ENCODE measurements at places on chromosomes 7 and 10.

DNA sequence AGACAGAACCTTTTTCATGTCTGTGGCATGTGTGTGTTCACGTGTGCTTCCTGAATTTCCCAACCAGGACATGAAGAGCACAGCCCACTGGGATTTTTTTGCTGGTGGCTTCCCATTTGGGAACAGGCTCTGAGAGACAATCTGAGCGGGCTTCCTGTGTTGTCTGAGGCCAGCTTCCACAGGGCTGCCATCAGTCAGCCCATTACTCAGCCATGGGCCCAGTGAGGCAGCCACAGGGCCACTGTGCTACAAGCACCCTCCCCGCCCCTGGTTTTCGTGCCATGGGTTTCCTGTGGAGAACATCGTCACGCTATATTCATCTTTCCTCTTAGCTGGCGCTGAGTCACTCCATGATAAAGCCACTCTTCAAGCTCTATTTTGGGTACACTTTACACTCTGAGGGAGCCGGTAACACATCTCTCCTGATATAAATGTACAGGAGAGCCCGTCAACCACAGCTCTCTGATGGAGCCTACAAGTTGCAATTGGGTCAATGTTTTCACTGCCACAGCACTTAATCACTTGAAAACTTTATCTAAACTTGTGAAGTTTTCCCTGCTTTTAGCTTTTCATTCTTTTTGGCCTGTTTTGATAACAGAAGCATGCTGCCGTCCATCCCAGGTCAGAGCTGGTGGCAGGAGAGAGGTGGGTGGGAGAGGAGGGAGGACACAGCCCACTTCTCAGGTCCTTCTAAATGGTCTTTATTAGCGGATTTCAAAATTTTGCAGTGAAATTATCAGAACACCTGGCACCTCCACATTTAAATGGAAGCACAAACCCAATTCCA, 96.9 kb downstream of the HIPK2 start:
- DNase-seq, result peak; percentile 91

- no peak for DNase-seq
Measured at GRCh38 chr7:39528849-39529248, 37.4 kb upstream of the YAE1 start.

DNA sequence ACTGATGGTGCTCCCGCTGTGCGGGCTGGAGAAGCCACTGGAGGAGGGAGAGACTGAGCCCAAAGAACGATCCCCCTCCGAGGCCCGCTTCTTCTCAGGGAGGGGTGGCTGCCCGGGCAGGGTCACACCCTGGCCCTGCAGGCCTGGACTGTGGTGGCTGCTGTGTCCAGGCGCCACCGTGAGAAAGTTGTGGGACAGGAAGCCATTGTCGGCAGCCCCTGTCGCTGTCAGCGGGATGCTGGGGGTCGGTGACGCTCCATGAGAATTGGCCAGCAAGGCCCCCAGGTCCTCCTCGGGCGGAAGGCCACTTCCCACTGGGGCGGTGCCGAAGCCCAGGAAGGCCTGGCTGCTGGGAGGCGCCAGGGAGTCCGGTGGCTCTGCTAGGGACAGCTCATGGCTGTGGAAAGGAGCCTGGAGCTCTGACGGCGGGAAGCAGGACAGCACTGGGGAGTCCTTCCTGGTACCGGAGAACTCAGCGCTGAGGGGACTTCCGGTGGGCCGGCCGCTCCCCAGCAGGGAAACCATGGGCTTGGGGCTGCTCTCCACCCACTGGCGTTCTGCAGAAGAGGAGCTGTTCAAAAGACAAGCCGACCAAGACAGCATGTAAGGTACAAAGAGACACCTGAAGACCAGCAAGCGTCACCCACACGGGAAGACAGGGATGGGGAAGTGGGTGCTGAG, 278.8 kb downstream of the TNS3 start:
- no peak for DNase-seq

GRCh38 chr10:91381257-91381891, 28.8 kb upstream of the HECTD2 start:
- DNase-seq, result peak; percentile 22

GRCh38 chr7:129262324-129262723, 37.5 kb downstream of the AHCYL2 start:
- DNase-seq, result no peak

GRCh38 chr10:58435297-58435985, 50.2 kb downstream of the TFAM start:
- DNase-seq, result peak; percentile 40

DNA sequence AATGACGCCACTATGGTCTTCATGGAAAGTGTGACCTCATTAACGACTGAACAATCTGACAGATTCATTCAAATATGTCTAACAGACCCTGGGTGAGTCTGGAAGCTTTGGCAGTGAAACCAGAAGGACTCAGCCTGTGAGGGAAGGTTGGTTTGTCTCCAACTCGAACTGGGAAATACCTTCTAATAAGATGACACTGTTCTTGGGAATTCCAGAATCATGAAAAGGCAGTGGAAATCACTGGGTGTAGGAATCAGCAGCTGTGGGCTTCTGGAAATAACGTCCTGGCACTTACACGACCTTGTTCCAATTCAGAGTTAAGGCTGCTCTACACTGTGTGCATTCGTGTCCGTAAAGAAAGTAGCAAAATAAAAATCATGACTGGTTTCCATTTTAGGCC, 75.1 kb downstream of the DGKI start:
- DNase-seq, result no peak

DNA sequence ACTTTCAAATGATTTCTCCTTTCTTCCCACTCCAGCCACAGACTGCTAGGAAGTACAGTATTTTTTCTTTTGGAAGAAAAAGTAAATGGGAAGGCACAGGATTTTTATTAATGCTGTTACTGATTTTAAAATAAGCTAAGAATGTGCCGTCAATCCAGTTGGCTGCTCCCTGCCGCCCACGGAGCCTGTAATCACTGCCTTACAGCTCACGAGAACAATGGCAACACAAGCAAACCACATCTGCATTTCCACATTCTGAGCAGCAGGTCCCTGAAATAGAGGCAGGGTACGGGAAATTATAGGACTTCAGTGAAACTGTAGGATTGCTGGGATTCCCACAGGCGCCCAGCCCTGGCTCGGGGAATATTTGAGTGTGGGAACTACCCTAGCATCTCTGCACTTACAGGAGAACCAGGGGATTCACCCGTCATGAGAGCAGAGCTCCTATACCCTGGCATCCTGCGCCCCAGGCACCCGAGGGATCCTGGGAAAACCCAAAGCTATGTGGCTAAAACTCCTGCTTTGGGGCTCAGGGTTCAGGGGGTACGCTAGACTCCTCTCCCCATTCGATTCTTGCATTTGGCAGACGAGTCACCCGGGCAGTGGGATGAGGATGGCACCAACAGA, 72.9 kb upstream of the TNS3 start:
- peak; percentile 88 for DNase-seq

- no peak for DNase-seq
Measured at GRCh38 chr7:15688279-15688626, 1.8 kb upstream of the MEOX2 start.

- DNase-seq, result no peak
Measured at GRCh38 chr10:80855348-80855971, 317.8 kb downstream of the SH2D4B start.

GRCh38 chr10:104512800-104513199, 128.3 kb upstream of the SORCS3 start:
- DNase-seq, result no peak

DNA sequence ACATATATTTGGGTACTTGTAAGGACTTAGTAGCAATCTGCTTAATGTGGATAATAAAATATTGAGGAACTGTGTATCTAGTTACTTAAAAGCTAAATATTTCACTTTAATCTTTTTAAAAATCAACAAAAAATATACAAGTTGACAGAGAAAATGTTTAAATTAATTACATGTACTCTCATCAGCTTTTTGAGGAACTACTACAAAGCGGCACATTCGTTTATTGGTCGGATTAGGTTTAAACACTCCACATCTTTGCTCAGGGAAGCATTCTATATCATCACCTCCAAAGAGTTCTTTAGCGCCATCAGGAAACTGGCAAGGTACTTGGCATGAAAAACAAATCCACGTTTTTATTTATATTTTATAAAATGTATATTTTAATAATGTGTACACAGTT, 1.6 kb downstream of the ATOH7 start:
- no peak for DNase-seq

- DNase-seq, result no peak
Measured at GRCh38 chr10:77511498-77512218, 126.0 kb downstream of the KCNMA1 start.

DNA sequence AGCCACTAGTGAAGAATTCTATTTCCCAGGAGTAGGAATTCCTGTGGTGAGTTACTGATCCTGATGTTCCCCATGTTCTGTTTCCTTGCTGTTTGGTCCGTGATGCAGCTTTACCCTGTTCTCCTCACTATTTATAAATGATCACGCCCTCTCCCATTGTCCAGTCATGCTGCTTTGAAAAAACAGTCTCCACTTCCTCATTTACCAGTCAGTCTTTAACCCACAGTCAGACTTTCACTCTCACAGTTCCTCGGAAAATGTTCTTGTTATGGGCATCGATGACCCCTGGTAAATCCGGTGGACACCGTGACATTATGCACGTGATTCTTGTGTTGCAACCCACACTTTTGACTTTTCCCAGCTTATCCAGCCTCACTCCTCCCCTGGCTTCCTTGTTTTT, 14.4 kb downstream of the SCIN start:
- peak; percentile 93 for DNase-seq

GRCh38 chr7:22631730-22632129, 95.3 kb upstream of the IL6 start:
- no peak for DNase-seq

DNA sequence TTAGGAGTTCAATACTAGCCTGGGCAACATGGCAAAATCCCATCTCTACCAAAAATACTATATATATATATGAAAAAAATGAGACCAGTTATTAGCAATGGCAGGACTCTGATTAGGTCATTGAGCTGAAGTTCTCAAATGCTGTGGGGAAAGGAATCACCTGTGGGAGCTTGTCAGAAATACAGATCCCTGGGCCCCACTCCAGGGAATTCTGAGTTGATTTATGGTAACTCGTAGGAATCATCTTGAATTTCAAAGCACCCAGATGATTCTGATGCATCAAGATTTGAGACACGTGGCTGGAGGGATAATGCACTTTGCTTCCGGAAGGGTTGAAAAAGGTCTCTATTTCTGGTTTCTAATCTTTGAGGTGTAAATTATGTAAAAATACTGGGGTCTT, 1.0 kb upstream of the ANKRD1 start:
- no peak for DNase-seq

- DNase-seq, result no peak
Measured at GRCh38 chr10:35340975-35341374, 4.7 kb downstream of the CCNY start.

DNA sequence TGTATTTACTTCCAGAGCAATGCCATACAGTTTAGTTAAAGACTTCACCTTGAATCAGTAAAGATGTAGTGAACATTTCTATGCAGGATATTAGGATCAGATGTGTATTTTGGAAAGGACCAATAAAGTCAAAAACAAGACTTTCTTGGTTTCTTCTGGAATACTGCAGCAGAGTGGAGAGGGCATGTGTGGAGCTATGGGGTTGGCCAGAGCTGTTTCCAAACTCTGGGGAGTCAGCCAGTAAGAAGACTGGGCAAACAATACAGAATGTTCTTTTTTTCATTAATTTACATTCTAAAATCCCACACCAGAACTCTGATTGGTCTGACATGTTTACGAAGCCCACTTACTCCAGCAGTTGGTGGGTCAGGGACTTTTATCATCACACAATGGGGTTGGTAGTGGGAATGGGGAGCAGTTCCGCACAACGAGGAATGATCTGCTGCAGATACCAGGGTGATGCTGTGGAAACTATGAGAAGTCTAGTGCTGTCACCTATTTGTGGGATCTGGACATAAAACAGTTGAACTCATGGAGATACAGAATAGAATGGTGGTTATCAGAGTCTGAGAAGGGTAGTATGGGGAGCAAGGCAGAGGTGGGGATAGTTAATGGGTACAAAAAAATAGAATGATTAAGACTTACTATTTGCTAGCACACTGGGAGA, 267.7 kb downstream of the MALRD1 start:
- no peak for DNase-seq
